ENCODE measurements at places on chromosomes 12 and 14.
A peak's percentile ranks its signal among the peaks of the same experiment; 100 is the strongest.

- DNase-seq: no peak
These were observed 10.3 kb downstream of the NAB2 start for GRCh38 chr12:57099047-57099714.

DNA sequence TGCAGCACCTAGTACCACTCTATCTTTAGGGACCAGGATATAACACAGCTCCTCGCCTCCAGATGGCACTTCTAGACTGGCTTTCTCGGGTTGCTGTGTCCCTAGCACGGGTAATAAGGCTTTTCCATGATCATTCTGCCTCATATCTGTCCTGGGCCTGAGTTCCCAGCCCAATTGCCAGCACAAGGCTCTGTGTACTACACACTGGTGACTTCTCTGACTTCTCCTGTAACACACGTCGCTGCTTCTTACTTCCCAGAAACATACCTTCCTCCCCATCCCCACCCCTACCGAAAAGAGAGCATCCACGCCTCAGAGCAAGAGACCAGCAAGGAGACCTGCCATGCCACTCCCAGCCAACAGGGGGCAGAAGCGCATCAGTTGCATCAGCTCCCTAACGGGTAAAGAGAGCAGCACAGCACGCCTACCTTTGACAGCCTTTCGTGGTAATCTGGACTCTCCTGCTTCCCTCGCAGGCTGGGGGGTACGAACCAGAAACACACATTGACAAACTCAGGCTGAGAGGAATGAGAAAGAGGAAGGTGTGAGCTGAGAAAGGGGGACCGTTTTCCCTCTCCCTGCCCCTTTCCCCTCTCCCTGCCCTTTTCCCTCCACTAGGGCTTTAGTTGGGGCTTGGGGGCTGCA lies 21.2 kb upstream of the ZNF740 start:
- peak; percentile 84 for DNase-seq

DNA sequence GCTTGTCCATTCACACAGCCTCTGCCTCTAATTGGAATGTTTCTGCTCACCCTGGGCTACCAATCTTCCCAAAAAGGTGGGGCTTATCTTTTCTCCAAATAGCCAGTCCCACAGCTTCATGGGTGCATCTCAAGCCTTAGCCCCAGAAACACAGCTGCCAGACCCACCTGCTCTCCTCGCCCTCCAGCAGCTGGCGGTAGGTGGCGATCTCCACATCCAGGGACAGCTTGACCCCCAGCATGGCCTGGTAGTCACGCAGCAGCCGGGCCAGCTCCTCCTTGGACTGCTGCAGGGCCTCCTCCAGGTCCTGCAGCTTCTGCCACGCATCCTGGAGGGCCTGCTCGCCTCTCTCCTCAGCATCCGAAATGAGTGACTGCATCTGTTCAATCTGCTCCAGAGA lies 11.1 kb downstream of the KRT77 start:
- DNase-seq: no peak

GRCh38 chr14:69945912-69946311 lies 66.7 kb downstream of the SMOC1 start:
- no peak for DNase-seq

DNA sequence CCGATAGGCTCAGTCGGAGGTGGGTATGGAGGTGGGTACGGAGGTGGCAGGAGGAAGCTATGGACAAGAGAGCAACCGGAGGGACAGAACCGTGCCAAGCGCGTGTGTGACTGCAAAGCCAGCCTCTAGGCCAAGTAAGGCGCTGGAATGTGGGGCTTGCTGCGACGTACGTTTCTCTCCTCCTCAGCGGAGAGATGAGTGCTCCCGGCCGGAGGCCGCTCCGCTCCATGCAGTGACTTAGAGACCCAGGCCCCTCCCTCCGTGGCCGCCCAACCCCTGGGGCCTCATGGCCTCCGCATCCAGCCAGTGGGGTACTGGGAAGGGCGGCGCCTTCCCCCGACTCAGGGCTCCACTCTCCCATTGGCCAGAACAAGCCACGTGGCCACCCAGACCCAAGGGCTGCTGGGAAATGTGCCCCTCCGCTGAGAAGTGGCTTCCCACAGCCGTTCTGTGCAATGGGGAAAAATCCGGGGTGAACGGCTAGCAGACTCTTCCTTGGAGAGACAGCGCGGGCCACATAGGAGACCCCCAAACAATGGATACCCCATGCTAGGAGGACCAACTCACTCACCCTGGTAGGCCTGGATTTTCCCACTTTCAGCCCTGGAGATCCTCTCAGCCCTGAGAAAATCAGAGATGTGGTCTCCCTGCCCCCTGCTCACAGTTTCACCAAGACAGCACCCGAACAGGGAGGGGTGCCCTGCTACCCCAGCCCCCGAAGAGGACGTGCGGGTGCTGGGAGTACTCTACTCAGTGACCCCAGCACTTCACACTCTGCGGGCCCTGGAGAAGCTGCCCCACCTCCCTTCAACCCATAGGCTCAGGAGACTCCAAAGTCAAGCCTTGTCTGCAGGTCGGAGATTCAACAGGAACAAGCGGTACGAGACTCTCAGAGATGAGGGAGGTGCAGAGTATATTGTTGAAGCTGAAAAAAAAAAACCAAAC lies 66.7 kb downstream of the RIMBP2 start:
- DNase-seq: no peak

GRCh38 chr14:35878272-35879150 lies 52.4 kb downstream of the BRMS1L start:
- DNase-seq: no peak

DNA sequence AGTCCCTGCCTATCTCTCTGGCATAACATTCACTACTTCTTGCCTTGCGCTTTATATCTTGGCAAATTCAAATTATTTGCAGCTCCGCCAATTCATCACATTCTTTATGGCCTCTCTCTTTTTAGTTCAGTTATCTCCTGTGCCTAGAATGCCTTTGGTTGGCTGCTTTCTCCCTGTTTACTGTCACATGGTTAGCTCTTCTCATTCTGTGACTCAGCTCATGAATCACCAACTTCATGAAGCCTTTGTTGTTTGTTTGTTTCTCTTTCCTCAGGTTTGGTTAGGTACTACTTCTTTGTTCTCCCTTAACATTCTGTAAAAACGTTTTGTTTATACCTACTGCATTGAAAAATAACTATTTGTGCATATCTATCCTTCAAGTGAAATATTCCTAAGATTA lies 376.5 kb upstream of the GARIN6 start:
- no peak for DNase-seq

GRCh38 chr12:102917026-102917787 lies at the start of gene PAH:
Gene PAH, minus strand, starts transcription at chr12:102917244. Its CDS starts 114 bp downstream, at chr12:102917130.
- DNase-seq: peak; percentile 1

DNA sequence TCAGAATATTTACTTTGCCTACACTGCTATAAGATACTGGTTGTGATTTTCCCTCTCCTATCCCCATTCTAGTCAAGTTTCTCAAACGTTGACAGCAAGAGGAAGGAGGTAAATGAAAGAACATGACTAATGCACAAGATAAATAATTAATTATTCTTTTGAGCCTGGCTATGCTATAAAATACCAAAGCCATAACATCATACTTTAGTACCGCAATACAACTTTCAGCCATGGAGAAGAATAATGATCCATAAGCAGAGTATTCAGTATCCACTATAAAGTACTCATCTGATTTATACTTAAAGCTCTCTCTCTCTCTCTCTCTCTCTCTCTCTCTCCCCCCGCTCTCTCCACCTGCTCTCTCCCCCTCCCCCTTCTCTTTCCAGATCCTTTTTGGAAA lies 41.3 kb downstream of the TDG start:
- no peak for DNase-seq

DNA sequence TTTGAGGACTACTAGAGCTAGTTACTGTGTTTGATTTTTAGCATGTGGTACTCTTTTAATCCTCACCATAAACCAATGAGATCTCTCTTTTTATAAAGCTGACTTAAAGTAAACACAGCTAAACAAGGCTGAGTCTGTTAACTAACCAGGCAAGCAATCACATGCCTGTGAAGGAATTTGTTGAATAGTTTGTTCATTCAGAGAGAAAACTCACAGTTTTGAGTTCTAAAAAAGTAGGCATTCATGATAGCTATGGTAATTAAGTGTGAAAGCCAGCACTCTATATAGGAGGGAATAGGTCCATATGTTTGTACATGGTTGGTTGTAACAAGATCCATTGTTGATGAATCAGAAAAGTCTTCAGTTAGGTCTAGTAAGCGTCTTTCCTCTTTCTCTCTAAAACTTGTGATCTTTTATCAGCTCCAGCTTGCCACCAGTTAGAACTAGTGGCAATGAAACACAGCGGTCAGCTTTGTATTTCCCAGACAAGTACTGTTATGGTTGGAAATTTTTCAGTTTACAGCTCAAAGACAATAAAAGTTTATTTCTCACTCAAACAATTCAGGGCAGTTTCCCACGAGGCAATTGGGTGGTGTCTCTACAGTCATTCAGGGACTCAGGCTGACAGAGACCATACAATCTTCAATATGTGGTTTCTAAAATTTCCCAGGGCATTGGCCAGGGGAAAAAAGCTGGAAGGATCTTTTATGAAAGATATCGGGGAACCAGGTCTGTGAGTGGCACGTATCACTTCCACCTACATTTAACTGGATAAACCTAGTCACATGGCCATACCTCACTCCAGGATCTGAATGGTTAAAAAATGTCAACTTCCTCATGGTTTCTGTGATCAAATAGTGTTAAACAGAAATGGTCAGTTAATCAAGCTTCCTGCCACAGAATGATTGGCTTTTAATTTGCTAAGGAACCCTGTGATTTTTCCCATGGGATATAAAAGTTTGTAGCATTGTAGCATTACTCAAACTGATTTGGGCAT lies 203.1 kb downstream of the KIF21A start:
- DNase-seq: no peak

DNA sequence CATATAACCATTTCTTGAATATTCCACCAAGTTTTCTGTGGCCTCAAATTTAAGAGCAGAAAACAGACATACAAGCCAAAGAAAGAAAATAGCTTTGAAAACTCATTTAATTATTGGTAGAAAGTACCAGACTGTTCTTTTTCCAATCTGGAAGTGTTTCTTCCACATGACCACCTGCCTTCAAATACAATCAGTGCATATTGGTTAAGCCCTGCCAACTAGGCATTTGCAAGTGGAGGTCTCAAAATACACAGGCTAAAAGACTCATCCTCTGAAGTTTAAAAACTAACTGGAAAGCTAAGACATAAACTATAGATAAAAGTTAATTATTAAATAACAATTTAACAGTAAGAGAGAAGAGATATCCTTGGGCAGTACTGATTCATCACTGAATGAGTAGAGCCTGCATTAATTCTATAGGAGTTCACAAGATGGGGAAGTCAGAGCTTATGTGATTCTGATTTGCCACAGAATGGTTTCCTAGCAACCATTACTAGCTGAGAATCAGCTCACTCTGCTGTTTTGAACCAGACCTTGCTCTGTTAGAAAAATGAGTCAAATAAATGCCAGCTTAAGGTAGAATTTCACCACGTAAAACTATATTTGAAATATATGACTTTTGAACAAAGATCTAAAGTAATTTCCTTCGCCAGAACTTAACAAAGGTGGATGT lies 433.8 kb downstream of the FUT8 start:
- peak; percentile 9 for DNase-seq

DNA sequence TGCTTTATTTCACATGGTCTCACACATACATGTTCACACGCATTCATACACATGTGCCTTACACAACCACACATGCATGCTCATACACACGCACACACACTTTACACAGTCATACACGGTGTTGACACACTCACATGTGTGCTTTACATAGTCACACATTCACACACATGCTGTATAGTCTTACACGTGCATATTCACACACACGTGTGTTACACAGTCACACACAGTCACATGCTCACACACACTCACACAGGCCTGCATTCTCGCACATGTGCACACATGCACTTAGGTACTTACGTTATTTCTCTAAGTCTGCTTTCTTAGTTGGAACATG lies 18.0 kb upstream of the PLEKHG3 start:
- DNase-seq: no peak

DNA sequence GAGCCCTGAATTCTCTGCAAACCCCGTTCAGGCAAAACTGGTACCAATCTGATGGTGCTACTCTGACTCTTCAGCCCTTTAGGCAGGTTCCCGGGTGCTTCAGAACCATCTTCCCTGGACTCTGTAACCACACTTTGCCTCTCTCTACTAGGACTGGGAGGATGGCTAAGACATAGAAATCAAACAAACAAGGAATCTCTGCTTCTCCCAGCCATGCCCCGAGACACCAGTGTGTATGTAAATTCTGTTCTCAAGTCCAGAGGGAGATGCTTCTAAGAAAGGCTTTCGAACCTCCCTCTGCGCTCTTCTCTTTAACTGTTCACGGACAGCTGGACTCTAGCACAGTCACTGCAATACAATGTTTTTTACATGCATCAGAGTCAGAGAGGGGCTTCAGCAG lies 1.9 kb upstream of the KCNK10 start:
- DNase-seq: no peak

GRCh38 chr12:800401-800800 lies 48.0 kb downstream of the WNK1 start:
- DNase-seq: no peak

DNA sequence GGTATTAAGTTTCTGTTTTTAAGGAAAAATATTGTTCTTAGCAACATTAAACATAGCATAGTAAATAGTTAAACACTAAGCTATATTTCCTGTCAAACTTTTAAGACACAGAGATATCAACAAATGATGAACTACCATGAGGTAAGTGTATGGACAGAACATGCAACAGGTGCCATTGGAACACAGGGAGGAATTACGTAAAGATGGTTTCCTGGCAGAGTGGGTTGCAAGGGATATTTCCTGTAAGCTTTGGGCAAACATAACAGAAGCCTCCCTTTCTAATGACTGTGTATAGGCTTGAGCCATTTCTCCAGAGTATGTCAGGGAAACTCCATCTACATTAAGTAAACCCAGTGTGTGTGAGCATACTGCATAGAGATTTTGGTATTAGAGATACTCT lies 31.7 kb upstream of the HELB start:
- DNase-seq: no peak

- DNase-seq: no peak
These were observed 92.2 kb downstream of the PTPRR start for GRCh38 chr12:70828351-70828750.

GRCh38 chr12:94872971-94873733 lies 130.3 kb downstream of the NDUFA12 start:
- DNase-seq: no peak

DNA sequence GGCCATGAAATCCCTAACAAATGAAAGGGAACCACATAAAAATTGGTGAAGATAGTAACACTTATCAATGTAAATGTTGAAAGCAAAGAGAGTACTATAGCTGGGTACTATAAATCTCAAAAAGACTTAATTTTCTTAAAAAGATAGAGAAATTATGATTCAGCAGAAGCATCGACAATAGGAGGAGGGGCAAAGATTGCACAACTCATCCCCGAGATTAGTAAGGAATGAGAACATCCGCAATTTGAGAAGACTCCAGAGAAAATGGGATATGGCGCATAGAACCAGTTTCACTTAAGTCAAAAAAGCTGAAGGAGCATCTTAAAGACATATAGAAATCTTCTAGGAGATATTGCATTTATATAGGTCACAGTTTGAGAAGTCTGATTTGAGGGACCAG lies 220.2 kb upstream of the SLC16A7 start:
- DNase-seq: no peak

- DNase-seq: peak; percentile 87
These were observed at the start of gene C12orf75 for GRCh38 chr12:105330283-105330930. Gene C12orf75, plus strand, starts transcription at chr12:105330691. Its CDS starts 201 bp downstream, at chr12:105330892.

DNA sequence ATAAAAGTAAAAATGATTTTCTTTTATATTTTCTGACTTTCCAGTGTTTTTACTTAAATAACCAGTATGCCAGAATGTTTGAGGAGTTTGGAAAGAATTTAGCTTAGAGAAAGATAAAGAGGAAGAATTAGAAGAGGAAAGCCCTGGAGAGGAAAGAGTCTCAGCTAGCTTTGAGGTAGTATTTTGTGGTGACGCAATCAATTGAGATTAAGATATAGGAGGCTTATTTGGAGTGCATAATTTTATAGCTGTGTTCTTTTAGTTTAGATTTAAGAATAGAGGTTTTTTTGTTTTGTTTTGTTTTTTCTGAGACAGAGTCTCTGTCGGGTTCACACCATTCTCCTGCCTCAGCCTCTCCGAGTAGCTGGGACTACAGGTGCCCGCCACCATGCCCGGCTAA lies 18.1 kb downstream of the CLEC2B start:
- DNase-seq: no peak

Measured in CD4-positive, alpha-beta T cell treated with Interferon gamma for 1 hour (primary cell).